ENCODE measurements at places on chromosomes 1 and 21. TPM values are rescaled to one million over a fixed set of nuclear protein-coding genes. Genes with fewer than 3 reads are reported as not detected.

CD164L2 gene
- total RNA-seq, result not detected

SH2D1B gene
- total RNA-seq, result 0.24 TPM

LPGAT1 gene
- total RNA-seq, result 22.2 TPM

OVAAL gene
- total RNA-seq, result 2.0 TPM

CD34 gene
- total RNA-seq, result 84.8 TPM

BACE2 gene
- 14.5 TPM for total RNA-seq

CELA2A gene
- total RNA-seq, result not detected

MLLT11 gene
- total RNA-seq, result 4.9 TPM

DNA sequence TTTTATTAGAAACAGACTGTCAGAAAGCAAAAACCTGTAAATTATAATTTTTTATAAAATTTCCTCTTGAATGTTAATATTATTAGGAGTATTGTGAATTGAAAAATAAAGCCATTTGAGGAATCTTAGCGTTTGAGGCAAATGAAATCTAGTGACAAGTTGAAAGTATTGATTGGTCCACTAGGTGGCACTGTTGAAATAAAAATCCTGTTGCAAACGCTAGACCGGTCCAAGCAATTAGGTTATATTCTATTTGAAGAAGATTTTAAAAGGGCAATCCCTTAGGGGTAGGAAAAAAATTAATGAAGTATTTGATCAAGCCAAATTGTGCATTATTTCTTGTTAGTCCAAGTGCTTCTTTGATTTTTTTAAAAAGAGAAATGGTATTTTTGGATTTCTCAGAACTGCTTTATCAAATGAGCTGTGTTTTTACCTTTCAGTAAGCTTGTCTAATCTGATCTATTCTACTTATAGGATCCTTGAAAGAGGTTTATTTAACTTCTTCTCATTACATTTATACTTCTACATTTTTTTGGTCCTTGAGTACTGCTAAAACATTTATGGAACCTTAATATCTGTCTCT, 57.7 kb downstream of the ATG4C start:
- DNase-seq, result no peak

- DNase-seq, result no peak
Measured at GRCh38 chr1:19804831-19805251, 5.1 kb upstream of the TMCO4 start.

GRCh38 chr1:244662599-244662998, 9.7 kb downstream of the DESI2 start:
- no peak for DNase-seq

DNA sequence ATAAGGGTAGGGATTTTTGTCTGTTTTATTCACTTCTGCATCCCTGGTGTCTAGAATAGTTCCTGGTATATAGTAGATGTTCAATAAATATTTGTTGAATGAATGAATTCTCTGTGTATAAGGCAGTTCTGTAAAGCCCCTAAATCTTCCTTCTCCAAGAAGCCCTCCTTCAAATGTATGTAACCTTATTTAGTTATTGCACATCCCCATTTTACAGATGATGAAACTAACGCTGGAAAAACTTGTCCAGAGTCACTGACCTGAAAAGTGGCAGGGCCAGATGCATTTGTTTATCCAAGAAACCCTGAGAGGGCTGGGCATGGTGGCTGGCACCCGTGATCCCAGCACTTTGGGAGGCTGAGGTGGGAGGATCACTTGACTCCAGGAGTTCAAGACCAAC, 4.3 kb upstream of the LMNA start:
- DNase-seq, result no peak

- DNase-seq, result no peak
Measured at GRCh38 chr1:210695026-210695425, 366.3 kb downstream of the HHAT start.

- DNase-seq, result no peak
Measured at GRCh38 chr1:8382051-8382505, 64.2 kb downstream of the SLC45A1 start.

DNA sequence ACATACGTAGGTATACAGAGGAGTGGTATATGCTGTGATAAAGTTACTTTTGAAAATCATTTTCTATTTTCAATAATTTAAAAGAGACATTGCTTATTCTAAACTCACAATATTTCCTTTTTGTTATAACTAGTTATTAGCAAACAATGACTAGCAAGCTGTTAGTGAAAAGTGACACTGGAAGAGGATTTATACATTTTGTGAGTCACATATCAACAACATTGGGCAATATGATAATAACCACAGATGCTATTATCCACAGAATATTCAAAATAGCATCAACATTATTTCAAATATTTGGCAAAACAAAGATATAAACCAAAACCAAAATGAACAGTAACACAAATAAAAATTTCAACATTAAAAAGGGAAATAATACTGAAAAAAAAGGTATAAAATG, 104.0 kb upstream of the HP1BP3 start:
- DNase-seq, result no peak

DNA sequence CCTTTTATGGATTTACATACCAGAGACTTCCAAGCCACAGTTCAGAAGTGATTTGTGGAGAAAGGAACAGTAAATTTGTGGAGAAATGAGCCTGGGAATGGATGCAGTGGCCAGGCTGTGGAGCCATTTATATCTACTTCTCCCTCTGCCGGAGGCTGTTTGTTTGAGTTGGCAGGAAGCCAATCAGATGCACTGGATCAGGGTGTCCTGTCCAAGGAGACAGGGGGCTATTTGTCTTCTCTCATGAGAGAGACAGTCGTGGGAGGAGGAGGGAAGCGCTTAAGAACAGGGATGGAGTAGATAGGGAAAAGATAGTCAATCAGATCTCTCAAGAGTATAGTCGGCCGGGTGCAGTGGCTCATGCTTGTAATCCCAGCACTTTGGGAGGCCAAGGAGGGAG, 2.8 kb upstream of the HAPLN2 start:
- DNase-seq, result no peak

DNA sequence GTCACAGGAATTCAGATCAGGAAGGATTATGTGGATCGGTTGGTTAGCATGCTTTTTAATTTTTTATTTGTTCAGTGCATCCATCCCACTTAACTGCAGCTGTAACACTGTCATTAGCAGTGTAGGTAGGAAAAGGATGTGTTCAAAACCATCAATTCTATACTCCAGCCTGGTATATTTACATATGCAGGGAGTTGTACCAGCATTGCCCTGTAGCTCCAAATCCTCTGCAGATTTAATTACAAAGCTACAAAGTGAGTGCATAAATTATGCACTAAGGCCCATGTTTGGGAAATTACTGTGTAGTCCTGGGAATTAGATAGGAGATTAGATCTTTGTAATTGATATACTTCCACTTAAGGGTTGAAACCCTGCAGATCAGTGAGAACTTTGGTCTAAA, 15.9 kb upstream of the OSBPL9 start:
- no peak for DNase-seq

DNA sequence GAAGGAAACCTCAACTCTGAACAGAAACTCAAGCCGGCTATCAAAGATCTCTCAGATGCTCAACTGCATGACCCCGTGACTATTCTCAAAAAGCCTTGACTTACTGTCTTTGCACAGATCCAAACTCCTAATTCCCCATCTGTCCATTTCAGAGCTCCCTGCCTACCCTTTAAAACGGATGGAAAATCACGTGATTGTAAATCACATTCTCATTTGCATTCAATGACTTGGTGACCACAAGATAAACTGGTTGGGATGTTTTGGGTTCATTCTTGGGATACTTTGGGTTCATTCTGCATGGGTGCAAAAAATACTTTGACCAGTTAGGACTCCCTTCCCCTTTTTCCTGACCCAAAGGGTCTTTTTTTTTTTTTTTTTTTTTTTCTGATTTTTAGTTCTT, 41.3 kb upstream of the RUNX1 start:
- no peak for DNase-seq

DNA sequence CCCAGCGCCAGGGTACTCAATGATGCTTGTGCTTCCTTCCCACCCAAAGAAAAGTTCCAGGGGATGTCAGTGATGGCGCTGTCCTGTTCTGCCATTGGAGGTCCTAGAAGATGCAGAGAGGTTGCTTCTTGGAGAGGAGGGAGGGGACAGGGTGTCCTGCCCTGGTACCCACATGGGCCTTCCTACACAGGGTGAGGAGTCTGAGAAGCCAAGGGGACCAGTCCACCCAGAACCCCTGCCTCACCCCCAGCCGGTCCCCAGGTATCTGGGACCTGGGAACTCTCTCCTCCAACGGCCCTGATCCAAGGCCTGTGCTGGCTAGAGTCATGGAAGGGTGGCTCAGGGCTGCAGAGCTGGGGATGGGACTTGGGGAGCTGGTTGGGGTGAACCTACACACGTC, 259.4 kb downstream of the KCNJ6 start:
- DNase-seq, result no peak

Measured in Right ventricle myocardium inferior (tissue), 1 donor.